Activated CD8-positive, alpha-beta memory T cell treated with anti-CD3 and anti-CD28 coated beads for 24 hours (primary cell): ENCODE measurements at places on chromosomes 3 and 15.

GRCh38 chr3:171959532-171960089 is 79.8 kb upstream of the FNDC3B start:
- DNase-seq = no peak

DNA sequence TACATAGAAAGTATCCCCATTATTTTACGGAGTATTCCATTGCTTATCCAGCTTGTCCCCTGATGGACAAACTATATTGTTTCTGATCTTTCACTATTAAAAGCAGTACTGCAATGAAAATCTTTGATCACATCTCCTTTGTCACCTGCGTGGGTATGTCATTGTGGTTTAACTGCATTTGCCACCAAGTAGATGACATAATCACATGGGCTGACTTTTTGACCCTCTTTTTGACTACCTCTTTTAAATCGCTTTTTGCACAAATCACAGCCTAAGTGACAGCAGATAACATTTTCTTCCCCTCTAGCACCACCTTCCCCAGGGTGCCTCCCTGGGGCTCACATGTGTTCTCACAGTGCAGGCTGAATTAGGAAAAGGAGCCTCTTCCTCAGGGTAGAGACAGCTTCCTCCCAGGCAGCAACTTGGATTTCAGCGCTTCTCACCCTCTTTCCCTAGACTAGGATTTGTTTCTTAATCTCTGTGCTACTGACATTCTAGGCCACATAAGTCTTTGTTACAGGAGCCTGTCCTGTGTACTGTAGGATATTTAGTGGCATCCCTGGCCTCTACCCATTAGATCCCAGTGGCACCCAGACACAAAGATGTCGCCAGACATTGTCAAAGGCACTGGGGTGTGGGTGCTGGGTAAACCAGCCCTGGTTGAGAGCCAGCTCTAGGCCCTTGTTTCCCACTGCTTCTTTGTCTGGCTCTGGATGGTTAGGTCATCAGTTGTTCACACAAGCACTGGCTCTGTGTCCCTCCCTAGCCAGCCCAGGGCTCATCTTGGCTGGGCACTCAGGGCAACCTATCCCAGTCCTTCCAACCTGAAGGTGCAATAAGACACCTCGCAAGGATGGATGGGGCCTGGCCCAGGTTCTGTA is 1.3 kb upstream of the RBP1 start:
- no peak for DNase-seq

DNA sequence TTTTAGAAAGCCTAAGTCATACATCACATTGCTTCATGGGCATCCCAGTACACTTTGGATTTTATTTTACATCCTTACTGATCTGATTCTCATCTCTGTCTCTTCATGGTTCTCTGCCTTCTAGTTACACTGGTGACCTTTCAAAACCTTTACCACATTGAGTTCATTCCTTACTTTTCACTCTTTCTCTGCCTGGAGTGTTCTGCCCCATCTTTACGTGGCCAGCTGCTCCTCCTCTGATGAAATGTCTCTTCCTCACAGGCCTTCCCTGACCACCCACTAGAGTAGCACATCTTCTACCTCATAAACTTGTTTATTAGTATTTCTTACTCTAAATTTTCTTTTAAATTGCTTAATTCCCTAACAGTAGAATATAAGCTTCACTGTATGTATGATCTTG is 17.7 kb downstream of the CTNNB1 start:
- no peak for DNase-seq

DNA sequence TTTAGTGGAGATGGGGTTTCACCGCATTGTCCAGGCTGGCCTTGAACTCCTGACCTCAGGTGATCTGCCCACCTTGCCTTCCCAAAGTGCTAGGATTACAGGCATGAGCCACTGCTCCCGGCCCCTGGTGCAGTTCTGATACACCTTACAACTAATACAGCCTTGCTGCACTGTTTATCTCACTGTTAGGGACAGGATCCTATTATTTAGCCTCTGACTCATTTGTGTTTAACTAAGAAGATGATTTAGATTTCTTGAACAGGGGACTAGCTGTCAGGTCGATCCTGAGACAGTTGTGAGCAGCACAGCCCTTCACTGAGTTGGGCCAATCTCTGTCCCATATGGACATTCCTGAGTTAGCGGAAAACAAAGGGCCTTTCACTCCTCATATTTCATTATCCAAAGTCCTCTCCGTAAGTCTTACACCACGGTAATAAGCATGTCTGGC is 19.2 kb downstream of the GYG1 start:
- DNase-seq = no peak

DNA sequence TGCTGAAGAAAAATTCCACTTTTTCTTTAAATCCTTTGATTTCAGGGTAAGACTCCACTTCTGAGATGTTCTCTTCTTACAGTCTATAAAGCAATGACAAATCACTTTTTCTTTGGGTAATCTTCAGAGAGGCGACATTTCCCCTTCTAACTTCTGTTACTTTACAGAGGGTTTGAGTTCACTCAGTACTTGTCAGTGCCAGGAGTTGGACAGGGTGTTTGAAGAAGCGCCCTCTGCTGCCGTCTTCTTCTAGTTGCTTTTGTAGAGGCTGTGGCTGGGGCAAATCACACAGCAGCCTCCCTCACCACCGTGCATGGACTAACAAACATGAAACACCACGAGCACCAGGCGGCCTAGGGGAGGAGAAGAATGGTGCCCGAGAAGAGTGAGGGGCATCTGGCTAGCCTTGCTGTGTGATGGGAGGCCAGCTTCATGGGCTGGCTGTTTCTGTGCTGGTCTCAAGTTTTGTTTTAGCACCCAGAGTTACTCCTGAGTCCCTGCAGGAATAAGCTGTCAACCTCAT is at the start of gene CD80:
Gene CD80 (minus strand): TSS at position 174 of the 523 bp plus-strand sequence. CDS start 1,886 bp downstream, outside the sequence.
- DNase-seq = peak; percentile 75

- DNase-seq = no peak
Observed at GRCh38 chr15:58457466-58457965, 25.7 kb downstream of the LIPC start.

GRCh38 chr3:158727206-158728060 is 4.8 kb downstream of the RARRES1 start:
- DNase-seq = no peak

DNA sequence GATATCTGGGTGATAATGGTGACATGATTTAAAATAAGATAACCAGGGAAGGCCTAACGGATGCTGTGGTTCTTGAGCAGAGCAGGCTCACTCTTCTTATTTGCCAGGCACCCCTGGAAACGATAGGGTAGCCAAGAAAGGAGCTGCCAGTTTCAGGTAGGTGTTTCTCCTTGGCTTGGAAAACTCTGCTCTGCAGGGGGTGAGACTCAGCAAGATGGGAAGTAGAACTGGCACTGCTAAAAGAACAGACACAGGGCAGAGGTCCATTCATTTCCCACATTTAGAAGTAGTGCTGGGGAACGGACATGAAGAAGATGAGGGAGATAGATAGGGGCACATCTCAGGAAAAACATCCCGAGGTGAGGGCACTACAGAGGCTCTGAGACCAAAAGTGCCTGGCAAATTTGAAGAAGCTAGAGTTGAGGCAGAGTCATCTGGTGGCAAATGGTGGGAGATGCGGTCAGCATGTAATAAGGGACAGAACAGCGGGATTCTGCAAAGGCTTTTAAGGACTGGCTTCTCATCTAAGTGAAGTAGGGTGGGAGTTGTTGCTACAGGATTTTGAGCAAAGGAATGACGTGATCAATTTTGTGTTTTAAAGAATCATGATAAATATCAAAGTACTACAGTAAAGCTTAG is 323.4 kb upstream of the PLSCR5 start:
- DNase-seq = no peak

DNA sequence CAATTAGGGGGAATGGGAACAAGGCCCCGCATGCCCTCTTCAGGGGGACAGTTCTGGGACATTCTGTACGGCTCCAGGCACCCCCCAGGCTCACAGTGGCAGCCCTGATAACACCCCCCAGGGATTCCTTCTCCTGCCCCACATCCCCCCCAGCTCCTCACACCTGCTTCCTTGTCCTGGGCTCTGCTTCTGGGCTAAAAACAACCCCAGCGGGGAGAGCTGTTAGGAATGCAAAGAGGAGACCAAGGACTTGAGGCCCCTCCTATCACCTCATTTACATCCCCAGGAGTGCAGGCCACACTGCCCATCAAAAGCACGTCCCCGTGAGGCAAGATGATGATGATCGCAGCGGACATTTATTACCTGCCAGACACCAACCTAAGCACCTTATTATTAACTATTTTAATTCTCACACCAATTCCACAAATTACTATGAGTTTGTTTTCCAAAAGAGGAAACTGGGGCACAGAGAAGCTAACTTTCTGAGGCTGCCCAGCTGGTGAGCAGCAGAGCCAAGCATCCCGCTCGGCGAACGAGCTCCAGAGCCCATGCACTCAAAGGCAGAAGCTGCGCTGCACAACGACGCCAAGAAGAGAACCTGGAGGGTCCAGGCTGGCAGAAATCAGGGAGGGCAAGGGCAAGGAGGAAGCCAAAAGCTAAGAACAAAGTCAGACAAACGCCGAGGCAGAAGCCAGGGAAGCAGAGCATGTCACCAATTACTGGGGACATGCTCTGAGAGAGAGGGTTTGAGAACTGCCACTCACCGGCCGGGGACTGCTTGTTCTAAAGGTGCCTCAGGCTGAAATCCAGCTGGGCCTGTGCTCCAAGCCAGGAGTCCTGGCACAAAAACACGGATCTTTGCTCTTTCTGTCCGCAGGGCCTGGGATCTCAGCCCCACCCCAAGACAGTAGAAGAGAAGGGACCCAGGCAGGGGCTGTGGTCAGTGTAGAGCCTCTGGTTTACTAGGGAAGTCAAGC is 76.2 kb upstream of the NSMCE3 start:
- DNase-seq = no peak

GRCh38 chr3:141401095-141401494 is 32.8 kb downstream of the ZBTB38 start:
- no peak for DNase-seq

- no peak for DNase-seq
Observed at GRCh38 chr15:64686130-64686735, 89.2 kb downstream of the RBPMS2 start.

DNA sequence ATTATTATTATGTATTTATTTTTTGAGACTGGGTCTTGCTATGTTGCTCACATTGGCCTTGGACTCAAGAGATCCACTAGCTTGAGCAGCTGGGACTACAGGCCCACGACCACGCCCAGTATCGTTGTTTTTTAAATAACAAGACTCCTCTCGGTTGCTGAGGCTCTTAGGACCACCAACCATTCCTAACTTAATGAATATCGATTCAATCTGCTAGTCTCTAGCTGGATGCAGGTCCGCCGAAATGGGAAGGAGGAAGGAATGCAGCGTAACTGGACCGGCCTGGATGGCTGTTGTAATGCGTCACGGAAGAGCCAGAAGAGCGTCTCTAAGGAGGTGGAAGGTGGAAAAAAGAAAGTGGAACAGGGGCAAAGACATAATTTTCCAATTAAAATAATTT is 1.7 kb downstream of the ANXA2 start:
- no peak for DNase-seq

DNA sequence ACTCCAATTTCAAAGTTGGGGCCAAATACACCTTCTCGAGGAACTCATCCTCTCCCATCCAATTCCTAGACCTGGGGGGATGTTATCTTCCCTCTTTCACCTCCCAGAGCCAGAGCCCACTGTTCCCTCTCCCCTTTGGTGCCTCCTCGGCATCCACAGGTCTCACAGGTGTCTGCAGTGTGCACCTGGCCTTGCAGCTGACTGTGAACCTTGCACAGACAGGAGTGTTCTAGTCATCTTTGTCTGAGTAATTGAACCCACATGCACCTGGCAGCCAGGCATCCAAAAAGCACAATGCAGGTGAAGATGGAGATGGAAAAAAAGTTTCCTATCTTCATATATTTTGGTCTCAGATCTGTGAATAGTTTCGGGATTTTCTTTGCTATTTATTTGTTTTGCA is 30.8 kb downstream of the PCOLCE2 start:
- no peak for DNase-seq

GRCh38 chr3:187955587-187955952 is 198.4 kb upstream of the LPP start:
- DNase-seq = no peak

DNA sequence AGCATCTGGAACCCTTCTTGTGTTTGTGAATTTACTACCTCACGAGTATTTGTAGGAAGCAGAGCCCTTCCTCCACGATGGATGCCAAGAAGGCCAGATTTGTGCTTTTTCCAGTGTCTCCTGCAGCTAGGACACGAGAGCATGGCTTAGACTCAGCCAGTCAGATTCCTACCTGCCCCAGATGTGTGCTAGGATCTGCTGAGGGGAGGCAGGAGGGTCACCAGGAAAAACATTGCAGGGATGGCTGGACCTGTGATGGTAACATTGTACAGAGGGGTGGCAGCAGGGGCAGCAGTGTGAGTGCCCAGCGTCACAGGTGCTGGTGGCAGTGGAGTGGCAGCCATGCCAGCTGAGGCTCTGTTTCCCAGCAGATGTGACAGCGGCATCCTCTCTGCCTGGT is 285.3 kb downstream of the FAM43A start:
- DNase-seq = peak; percentile 37

DNA sequence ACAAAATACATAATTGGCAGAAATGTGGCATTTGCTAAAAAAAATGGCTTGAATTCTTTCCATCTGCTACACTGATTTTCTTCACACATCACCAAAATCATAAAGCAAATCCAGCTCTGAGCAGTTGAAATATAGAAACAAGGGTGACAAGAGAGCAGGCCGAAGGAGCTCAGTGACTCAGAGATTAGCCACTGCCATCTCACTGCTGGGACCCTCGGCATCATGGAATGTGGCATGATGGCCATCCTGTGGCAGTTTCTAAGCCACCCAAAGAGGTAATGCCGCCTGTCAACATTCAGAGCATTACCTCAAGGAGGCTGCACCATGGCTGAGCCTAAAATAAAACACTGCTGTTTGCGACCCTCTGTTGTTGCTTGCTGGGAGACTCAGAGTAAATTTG is 80.5 kb upstream of the OSBPL11 start:
- DNase-seq = no peak

DNA sequence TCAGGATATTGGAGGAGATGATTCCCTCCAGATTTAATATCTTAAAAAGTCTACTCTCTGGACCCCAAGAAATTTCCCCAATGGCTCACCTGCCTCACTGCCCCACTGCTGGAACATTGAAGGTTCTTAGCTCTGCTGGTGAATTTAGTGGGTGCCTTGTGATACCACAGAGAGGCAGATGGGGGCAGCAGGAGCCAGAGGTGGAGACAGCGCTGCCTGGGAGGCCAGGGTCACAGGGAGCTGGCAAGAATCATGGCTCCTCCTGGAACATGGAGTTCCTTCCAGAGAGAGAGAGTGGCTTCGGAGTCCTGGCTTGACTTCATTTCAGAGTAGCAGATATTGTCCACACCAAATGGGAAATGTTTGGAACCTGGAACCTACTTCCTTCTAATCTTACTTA is 263.5 kb upstream of the CFAP20DC start:
- peak; percentile 80 for DNase-seq

DNA sequence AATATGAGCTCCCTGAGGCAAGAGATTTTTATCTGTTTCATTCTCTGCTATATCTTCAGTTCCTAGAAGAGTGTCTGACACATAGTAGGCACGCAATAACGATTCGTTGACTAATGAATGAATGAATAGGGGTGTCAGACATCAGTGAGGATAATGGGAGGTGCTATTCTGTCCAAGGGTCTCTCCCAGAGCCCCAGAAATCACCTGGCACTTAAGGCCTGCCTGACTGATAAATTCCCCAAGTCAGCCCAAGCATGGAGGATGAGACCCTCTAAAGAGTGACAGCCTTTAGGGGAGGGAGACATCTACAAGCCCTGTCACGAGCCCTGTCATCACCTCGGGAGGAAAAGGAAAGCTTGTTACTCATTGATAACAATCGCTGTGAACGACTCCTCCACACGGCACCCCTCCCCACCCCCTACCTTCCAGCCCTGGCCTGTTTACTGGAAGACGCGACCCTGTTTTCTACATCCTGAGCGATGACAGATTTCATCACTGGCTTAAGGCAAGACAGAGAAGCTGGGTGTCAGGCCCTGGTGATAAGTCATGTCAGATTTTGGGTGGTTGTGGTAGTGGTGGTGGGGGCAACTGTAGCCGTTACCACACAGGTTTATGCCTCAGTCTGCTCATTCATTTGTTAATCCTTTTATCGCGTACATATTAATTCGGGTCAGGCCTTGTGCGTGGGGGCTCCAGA is 23.1 kb downstream of the BHLHE40 start:
- peak; percentile 76 for DNase-seq
